Mesothelial cell of epicardium (in vitro differentiated cells): ENCODE measurements at places on chromosomes 1 and 21. TPM values are rescaled to one million over a fixed set of nuclear protein-coding genes. Genes with fewer than 3 reads are reported as not detected.

GRCh38 chr1:198552668-198553416 lies 12.4 kb upstream of the ATP6V1G3 start:
- no peak overlapping the region for H3K4me3 ChIP-seq
- DNase-seq = no peak
- H3K4me1 ChIP-seq = peaks cover 7% of the 10 kb centered on the region
- no peak overlapping the region for H3K27ac ChIP-seq
- no peaks in the 10 kb centered on the region for H3K36me3 ChIP-seq

GRCh38 chr1:159089184-159089791 lies 12.7 kb upstream of the AIM2 start:
- peaks cover 1% of the 10 kb centered on the region for H3K27me3 ChIP-seq
- no peak for DNase-seq
- no peaks in the 10 kb centered on the region for H3K36me3 ChIP-seq
- no peak overlapping the region for H3K27ac ChIP-seq
- no peak overlapping the region for H3K4me3 ChIP-seq

GRCh38 chr1:186456729-186457255 lies 4.1 kb downstream of the PDC start:
- H3K27ac ChIP-seq = no peak overlapping the region
- H3K27me3 ChIP-seq = no peaks in the 10 kb centered on the region
- no peak for DNase-seq
- H3K36me3 ChIP-seq = no peaks in the 10 kb centered on the region

DNA sequence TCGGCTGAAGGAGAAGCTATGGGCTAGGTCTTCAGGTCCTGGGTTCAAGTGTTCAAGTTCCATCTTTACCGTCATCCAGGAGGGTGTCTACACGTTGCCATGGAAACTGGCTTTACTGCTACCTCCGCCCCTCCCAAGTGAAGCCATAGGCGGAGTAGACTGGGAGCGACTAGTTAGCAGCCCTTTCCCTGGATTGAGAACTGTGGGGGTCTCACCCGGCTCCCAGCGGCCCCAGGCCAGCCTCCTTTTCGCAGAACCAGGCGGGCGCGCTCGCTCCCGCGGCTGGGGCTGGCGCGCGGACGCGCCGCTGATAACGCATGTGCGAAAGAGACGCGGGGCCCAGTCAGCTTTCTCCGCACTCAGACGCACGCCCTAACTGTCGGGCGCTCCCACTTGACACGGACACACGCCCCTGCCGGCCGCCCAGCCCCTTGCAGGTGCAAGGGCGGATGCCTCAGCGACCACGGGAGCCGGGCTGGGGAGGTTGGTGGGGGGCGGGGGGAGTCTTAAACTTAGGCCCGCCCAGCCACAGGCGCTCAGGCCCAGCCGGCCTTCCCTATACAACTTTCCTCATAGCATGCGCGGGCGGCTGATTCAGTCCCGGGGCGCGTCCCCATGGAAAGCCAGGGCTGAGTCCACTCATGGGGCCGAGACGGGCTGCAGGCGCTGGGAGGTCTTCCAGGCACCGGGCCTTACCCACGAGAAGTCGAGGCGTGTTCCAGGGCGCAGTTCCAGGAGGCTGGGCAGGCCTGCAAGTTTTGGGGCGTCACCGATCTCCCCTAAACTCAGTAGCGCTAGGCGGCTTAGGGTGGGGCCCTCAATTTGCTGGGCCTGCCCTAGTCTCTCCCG lies 7.4 kb downstream of the EFNA4 start:
- peaks cover 29% of the 10 kb centered on the region for H3K27me3 ChIP-seq
- DNase-seq = peak; percentile 82

- DNase-seq = no peak
- H3K27me3 ChIP-seq = no peaks in the 10 kb centered on the region
- H3K27ac ChIP-seq = no peak overlapping the region
- peaks cover 22% of the 10 kb centered on the region for H3K4me1 ChIP-seq
- no peaks in the 10 kb centered on the region for H3K36me3 ChIP-seq
- no peak overlapping the region for H3K4me3 ChIP-seq
Measured at GRCh38 chr1:98388441-98388840, 273.1 kb upstream of the SNX7 start.

DNA sequence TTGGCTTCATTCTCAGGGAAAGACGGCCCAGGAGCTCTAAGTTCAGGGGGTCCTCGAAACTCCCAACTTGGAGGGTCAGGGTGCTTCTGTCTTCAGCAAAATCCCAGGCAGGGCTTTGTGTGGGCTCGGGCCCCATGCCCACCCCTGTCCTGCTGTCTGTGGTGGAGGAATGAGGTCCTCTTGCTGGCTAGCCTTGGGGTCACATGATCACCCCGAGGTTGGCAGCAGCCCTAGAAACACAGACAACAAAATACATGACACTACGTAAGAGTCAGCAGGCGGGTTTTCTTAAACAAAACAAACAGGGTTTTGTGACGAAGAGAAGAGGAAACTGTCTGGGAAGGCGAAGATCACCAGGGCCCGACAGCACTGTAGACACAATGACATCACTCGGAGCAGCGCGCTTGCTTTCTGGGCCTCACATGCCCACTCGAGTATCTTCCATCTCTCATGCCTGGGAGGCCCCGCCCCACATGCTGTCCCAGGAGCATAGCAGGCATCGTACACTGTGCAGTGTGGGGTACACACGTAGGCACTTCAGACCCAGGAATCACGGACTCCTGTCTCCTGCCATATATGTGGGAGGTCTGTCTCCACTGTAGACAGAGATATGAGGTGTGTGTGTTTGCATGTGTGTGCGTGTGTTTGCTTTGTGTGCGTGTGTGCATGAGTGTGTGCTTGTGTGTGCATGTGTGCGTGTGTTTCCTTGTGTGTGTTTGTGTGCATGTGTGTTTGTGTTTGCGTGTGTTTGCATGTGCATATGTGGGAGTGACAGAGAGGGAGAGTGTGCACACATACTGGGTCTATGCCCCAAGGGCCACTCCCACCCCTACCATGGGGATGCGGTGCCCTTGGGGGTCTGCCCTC lies 94.7 kb downstream of the SIK1 start:
- no peaks in the 10 kb centered on the region for H3K36me3 ChIP-seq
- no peak for DNase-seq
- peak overlapping the region; percentile 99 for H3K27ac ChIP-seq
- no peak overlapping the region for H3K4me3 ChIP-seq

- H3K27ac ChIP-seq = no peak overlapping the region
- H3K36me3 ChIP-seq = peaks cover 5% of the 10 kb centered on the region
- peaks cover 29% of the 10 kb centered on the region for H3K4me1 ChIP-seq
- H3K4me3 ChIP-seq = no peak overlapping the region
- no peaks in the 10 kb centered on the region for H3K27me3 ChIP-seq
- DNase-seq = no peak
Measured at GRCh38 chr1:227312361-227313025, 5.8 kb downstream of the CDC42BPA start.

GRCh38 chr1:108554682-108555427 lies 5.0 kb upstream of the EEIG2 start:
- no peaks in the 10 kb centered on the region for H3K27me3 ChIP-seq
- H3K36me3 ChIP-seq = no peaks in the 10 kb centered on the region
- no peak overlapping the region for H3K4me3 ChIP-seq

GRCh38 chr1:94283462-94283861 lies 46.1 kb upstream of the ARHGAP29 start:
- no peak for DNase-seq
- no peak overlapping the region for H3K4me3 ChIP-seq
- no peaks in the 10 kb centered on the region for H3K36me3 ChIP-seq
- H3K4me1 ChIP-seq = peaks cover 24% of the 10 kb centered on the region
- no peak overlapping the region for H3K27ac ChIP-seq
- no peaks in the 10 kb centered on the region for H3K27me3 ChIP-seq

- no peak overlapping the region for H3K27ac ChIP-seq
- H3K27me3 ChIP-seq = no peaks in the 10 kb centered on the region
- H3K4me3 ChIP-seq = no peak overlapping the region
Measured at GRCh38 chr1:94037392-94038229, 83.3 kb downstream of the ABCA4 start.

DNA sequence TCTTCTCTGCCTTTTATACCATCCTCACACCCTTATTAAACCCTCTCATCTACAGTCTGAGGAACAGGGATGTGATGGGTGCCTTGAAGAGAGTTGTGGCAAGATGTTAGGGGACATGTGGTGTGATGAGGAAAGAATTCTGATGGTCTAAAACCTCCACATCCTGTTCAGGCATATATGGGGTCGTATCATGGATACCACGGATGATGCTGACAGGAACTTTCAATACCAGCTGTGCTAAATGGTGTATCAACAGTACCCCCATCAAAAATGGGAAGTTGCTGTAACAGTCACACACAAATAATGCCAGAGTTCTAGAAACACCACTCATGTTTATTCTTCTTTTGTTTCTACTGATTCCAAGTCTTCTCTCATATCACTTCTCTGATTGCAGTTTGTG lies 12.9 kb downstream of the OR2T6 start:
- H3K27ac ChIP-seq = no peak overlapping the region
- H3K27me3 ChIP-seq = no peaks in the 10 kb centered on the region
- no peak overlapping the region for H3K4me3 ChIP-seq

- no peaks in the 10 kb centered on the region for H3K27me3 ChIP-seq
- H3K4me3 ChIP-seq = no peak overlapping the region
- no peak for DNase-seq
- no peaks in the 10 kb centered on the region for H3K36me3 ChIP-seq
Measured at GRCh38 chr1:51564124-51564523, 45.1 kb upstream of the EPS15 start.

GRCh38 chr1:197664391-197664790 lies 110.9 kb downstream of the DENND1B start:
- no peak for DNase-seq
- peaks cover 28% of the 10 kb centered on the region for H3K4me1 ChIP-seq
- H3K36me3 ChIP-seq = peaks cover 2% of the 10 kb centered on the region
- H3K4me3 ChIP-seq = no peak overlapping the region
- no peak overlapping the region for H3K27ac ChIP-seq

- H3K27me3 ChIP-seq = no peaks in the 10 kb centered on the region
- H3K36me3 ChIP-seq = peaks cover 7% of the 10 kb centered on the region
- no peak overlapping the region for H3K27ac ChIP-seq
- peaks cover 15% of the 10 kb centered on the region for H3K4me1 ChIP-seq
- DNase-seq = no peak
- no peak overlapping the region for H3K4me3 ChIP-seq
Measured at GRCh38 chr1:100461222-100461621, 76.7 kb upstream of the GPR88 start.

GRCh38 chr1:226629896-226630550 lies 81.5 kb downstream of the STUM start:
- peaks cover 2% of the 10 kb centered on the region for H3K36me3 ChIP-seq
- H3K4me1 ChIP-seq = no peaks in the 10 kb centered on the region
- H3K27ac ChIP-seq = no peak overlapping the region
- DNase-seq = no peak

GRCh38 chr1:41712695-41713094 lies 206.0 kb downstream of the HIVEP3 start:
- H3K27ac ChIP-seq = no peak overlapping the region
- H3K27me3 ChIP-seq = no peaks in the 10 kb centered on the region
- H3K4me3 ChIP-seq = no peak overlapping the region
- H3K4me1 ChIP-seq = peaks cover 31% of the 10 kb centered on the region
- DNase-seq = no peak
- no peaks in the 10 kb centered on the region for H3K36me3 ChIP-seq

DNA sequence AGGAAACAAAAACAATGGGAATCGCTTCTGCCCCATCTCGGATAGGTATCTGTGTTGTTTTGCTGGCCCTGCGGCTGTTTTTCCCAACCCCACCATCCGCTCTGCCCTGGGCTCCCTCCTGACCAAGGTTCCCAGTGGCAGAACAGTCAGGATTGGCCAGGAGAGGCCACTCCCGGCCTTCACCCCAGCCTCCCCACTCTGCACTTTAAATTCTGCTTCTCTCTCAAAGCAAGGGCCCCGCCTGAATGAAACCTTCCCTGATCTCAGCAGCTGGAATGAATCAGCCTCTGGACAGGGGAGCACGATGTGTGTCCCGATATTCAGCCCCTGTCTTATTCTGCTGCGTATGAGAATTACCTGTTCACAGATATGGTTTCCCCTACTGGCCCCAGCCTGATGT lies 16.3 kb downstream of the C1orf115 start:
- H3K4me1 ChIP-seq = no peaks in the 10 kb centered on the region
- no peak overlapping the region for H3K27ac ChIP-seq
- no peaks in the 10 kb centered on the region for H3K27me3 ChIP-seq
- no peak overlapping the region for H3K4me3 ChIP-seq
- no peaks in the 10 kb centered on the region for H3K36me3 ChIP-seq

- peaks cover 28% of the 10 kb centered on the region for H3K4me1 ChIP-seq
- H3K36me3 ChIP-seq = peaks cover 12% of the 10 kb centered on the region
- DNase-seq = no peak
- H3K4me3 ChIP-seq = no peak overlapping the region
- no peaks in the 10 kb centered on the region for H3K27me3 ChIP-seq
Measured at GRCh38 chr1:87045761-87046304, 131.4 kb downstream of the HS2ST1 start.

DNA sequence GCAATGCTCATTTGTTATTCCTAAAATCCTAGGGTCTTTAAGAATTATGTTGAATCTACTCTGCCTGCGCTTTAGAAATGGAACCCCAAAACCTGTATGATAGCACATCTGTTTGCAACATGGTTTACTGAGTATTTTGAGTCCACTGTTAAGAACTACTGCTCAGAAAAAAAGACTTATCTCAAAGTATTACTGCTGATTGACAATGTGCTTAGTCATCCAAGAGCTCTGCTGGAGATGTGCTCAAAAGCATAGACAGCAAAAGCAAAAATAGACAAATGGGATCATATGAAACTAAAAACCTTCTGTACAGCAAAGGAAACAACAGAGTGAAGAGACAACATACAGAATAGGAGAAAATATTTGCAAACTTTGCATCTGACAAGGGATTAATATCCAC lies 107.0 kb downstream of the CTH start:
- no peak overlapping the region for H3K27ac ChIP-seq
- no peak overlapping the region for H3K4me3 ChIP-seq
- no peak for DNase-seq
- no peaks in the 10 kb centered on the region for H3K4me1 ChIP-seq
- no peaks in the 10 kb centered on the region for H3K36me3 ChIP-seq

GRCh38 chr1:162565460-162565859 lies 3.9 kb downstream of the UAP1 start:
- H3K27ac ChIP-seq = no peak overlapping the region
- no peak overlapping the region for H3K4me3 ChIP-seq
- no peaks in the 10 kb centered on the region for H3K27me3 ChIP-seq
- peaks cover 11% of the 10 kb centered on the region for H3K36me3 ChIP-seq

- H3K4me3 ChIP-seq = no peak overlapping the region
- no peak overlapping the region for H3K27ac ChIP-seq
- H3K36me3 ChIP-seq = no peaks in the 10 kb centered on the region
Measured at GRCh38 chr1:103517380-103518047, 8.0 kb upstream of the RNPC3 start.

Gene GBP1
- total RNA-seq = 52.3 to 58.3 TPM (median 55.5 TPM) in 3 replicates

Gene CYP2J2
- 2.8 to 3.1 TPM (median 2.9 TPM) in 3 replicates for total RNA-seq

Gene SPATA46
- total RNA-seq = not detected in 3 replicates

Gene ANKRD35
- 0.40 to 0.61 TPM (median 0.58 TPM) in 3 replicates for total RNA-seq

Gene HEYL
- total RNA-seq = 5.6 to 5.7 TPM (median 5.6 TPM) in 3 replicates

Gene C8A
- total RNA-seq = not detected in 3 replicates

Gene TMEM81
- total RNA-seq = 3.3 to 4.6 TPM (median 4.4 TPM) in 3 replicates

Gene S100A8
- total RNA-seq = not detected in 3 replicates

Gene OR1C1
- not detected in 3 replicates for total RNA-seq

Gene LRRIQ3
- total RNA-seq = 0.29 to 0.51 TPM (median 0.47 TPM) in 3 replicates

Gene CFHR5
- not detected in 3 replicates for total RNA-seq

Gene ATAD3C
- total RNA-seq = 2.2 to 3.9 TPM (median 2.9 TPM) in 3 replicates

Gene CCDC17
- 4.5 to 5.6 TPM (median 5.6 TPM) in 3 replicates for total RNA-seq

Gene PRELP
- total RNA-seq = 2.8 to 3.3 TPM (median 3.2 TPM) in 3 replicates
